ENCODE measurements at places on chromosomes 1 and 21.

DNA sequence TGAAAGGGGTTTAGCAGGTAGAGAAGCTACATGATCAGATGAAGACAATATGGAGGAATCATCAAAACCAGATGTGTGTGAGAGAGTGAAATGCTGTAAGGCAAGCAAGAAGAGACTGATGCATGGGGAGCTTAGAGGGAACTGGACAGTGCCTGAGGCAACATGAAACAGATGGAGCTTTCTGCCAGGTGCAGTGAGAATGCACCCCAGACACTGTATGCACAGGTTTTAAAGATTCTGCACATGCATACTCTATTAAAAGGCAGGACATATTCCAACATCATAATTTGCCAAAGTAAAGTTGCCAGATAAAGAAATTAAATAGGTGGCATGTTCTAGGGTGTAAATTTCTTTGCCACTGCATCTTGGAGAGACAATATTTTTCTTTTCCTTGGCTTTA lies 200.1 kb downstream of the AMY1C start:
- no peak for DNase-seq

DNA sequence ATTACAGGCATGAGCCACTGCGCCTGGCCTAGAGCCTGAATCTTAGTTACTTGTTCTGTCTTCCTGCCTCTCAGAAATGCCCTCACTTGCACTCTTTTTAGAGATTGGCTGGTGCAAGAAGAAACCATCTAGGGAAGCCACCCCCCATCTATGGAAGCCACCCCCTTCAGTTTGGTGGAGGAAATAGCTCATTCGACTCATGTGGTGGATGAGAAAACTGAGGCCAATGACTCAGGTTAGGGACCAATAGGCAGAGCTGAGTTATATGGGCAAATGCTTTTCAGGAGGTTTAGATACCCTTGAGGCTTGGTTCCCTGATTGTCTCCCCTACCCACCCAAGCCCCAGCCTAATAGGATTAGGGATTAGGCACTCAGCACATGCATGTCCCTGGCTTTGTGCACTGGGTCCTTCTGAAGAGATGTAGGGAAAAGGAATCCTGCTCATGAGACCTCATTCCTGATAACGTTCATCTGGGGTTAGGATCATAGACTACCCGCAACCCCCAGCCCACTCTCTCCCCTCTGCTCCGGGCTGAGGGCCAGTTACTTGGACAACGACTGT lies 77.1 kb downstream of the PAX7 start:
- no peak for DNase-seq

DNA sequence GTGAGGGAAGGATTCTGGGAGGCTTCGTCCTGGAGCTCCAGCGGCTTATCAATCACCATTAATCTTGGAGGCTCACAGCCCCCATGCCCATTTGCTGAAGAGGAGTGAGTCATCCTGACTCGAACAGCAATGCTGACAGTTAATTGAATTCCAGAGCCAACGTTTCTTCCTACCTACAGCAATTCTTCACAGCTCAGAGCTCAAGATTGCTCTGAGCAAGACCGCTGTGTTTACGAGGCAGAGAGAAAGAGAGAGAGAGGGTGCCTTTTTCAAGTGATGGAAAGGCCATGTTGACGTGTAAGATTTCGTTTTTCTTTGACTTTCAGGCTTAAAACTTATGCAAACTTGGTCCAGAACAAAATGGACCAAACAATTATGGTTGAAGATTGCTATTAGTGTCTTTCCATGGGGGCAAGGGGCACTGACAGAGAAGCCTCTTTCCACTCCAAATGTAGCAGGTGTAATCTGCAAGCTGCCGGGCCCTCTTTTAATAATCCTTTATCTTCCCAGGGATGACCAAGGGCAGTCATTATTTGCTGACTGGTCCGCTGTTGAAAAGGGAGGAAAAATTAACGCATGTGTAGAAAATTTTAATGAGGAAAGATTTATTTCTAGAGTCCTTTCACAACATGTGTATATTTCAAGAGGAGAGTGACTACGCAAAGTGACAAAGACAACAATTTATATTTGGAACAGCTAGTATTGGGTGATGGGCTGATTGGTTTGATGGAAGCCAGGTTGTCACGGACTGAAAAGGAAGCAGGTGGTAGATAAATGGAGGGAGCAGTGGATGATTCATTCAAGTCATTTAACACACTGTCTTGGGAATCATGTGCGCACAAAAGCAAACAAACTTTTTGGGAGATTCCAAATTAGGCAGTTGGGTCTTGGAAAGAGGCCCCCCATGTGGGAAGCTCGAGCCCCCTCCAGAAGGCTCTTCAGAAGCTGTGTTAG lies 136.1 kb upstream of the IRF2BP2 start:
- peak; percentile 90 for DNase-seq

- DNase-seq = no peak
Observed at GRCh38 chr1:27433706-27434105, 41.3 kb downstream of the GPR3 start.

GRCh38 chr1:239817801-239818200 lies 273.9 kb upstream of the FMN2 start:
- DNase-seq = peak; percentile 62

GRCh38 chr1:37477946-37478345 lies 3.6 kb downstream of the ZC3H12A start:
- no peak for DNase-seq

GRCh38 chr1:205579711-205580110 lies 52.1 kb downstream of the ELK4 start:
- DNase-seq = no peak

- DNase-seq = no peak
Observed at GRCh38 chr1:216702170-216702569, 21.1 kb downstream of the ESRRG start.

DNA sequence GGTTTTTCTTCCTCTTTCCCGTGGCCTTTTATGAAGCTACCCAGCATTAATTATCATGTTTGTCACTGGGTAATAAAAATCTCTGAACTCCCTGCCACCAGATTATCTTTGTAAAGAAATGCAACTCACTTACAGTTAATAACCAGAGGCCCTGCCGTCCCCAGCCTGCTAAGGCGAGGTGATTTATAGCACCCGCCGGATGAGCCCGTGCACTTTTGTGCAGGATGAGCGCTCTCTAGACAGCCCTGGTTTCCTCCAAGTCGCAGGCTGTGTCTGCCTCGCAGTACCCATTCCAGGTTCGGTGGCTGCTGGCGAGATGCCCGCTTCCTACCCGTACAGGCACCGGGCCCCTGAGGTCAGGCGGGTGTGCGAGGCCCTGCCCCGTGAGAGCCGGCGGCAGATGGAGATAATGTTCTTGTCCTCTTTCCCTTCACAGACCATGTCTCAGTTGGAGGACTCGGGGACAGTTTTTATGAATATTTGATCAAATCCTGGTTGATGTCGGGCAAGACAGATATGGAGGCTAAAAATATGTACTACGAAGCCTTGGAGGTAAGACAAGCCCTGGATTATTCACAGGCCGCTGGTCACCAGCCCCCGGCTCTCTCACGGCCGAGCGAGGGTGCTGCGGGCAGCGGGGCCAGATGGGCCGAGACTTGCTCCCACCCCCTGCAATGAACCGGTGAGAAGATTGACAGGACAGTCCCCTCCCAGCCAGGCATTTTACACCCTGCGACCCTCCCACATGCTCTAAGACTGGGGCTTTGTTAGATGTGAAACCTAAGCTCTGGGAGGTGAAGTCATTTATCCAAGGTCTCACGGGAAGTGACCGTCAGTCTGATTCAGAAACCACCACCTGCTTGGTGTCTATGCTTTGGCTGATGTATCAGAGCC lies 28.5 kb upstream of the SELENON start:
- peak; percentile 62 for DNase-seq

DNA sequence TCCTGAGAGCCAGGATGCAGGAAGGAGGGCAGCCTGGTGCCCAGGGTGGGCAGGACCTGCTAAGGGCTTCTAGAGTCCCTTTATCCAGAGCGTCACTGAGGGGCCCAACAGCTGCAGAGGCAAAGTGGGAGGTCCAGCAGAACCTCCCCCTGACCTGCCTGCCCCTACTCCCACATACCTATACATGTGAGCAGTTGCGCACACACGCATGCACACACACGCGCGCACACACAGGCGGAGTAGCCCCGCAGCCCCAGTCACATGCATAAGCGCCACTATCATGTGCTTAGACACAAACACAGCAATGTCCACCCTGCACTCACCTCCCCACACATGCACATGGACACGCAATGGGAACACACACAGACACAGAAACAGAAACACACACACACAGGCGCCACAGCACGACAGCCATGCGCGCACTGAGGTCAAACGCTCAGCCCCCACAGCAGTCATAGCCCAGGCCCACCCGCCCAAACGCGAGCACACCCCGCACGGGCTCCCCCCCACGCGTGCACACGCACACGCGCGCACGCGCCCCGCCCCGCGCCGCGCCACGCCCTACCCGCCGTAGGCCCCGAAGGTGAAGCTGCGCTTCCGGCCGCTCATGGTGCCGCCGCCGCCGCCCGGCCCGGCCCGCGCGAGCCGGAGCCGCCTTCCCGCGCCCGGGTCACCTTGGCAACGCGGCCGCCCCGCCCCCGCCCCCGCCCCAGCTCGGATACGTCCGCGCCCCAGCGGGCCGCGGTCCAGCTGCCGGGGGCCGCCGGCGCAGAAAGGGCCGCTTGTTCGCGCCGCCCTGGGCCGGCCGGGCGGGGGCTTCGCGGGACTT lies 17.7 kb downstream of the RAP1GAP start:
- peak; percentile 53 for DNase-seq

DNA sequence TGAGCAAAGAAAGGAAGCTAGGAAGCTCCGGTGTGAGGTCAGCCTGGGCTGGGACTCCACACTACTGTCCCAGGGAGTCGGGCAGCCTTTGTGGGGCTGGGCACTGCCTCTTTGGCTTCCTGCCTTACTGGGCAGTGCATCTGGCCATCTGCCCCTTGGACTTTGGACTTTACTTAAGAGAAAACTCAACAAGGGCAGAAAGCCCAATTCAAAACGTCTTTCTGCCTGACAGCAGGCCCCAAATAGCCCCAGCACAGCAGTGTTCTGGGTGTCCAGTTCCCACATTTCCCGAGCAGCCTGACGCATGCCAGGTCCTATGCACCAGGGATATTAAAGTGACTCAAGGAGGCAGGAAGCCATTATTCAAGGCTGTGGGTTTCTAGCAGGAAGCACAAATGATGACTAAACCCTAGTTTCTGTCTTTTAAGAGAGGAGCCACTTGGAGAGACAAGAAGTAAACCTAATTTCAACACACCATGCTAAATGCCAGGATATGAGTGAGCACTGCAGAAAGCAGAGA lies 37.9 kb upstream of the EDEM3 start:
- peak; percentile 88 for DNase-seq
